ENCODE measurements at places on chromosomes 2 and 18.

- DNase-seq: no peak
These were observed 1.1 kb upstream of the TAF4B start for GRCh38 chr18:26225022-26225693.

- DNase-seq: no peak
These were observed 107.9 kb upstream of the NDUFV2 start for GRCh38 chr18:8994603-8995002.

- no peak for DNase-seq
These were observed 246.1 kb upstream of the ST6GAL2 start for GRCh38 chr2:107132070-107132469.

- peak; percentile 91 for DNase-seq
These were observed 28.4 kb upstream of the PUM2 start for GRCh38 chr2:20378891-20379519.

DNA sequence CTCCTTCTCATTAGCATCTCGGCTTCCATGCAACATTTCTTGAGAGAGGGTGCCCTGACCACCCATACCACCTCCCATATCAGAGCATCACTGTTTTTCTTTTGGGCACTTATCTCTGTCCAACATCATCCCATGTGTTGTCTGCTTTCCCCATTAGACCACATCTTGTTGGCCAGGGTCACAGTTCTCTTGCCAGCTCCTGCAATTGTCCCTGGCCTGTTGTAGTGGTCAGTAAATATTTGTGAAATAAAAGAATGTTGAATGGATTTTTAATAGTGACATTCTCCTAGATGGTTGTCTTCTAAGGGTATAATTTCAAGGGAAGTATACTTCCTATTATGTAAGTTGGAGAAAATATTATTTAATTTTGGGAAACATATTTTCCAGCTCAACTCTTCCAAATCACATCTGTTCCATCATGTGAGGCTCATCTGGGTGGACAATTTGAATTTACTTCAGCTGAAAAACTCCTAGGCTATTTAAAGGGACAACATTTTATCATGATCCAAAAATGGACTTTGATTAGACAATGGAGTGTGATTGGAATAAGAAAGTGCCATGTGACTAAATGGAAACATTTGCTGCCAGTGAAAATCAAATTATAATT, 83.0 kb downstream of the MOGAT1 start:
- DNase-seq: no peak

DNA sequence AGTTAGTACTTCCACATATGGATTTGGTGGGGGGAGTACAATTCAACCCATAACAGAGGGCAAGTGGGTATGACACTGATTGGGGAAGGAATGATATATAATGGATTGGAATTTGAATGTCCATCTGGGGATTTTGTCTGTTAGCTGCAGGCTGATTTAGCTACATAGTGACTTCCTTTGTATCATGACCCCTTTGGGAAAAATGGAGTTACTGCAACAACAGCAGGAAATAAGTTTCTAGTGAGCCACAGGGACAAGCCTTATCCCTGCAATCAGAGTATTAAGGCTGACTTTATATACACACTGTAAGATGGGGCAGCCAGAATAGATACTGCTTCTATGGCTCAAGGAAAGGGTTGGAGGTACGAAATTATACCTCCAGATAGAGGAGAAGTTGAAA, 404.4 kb upstream of the MEIS1 start:
- no peak for DNase-seq

GRCh38 chr2:179021258-179021657, 28.7 kb downstream of the CCDC141 start:
- DNase-seq: no peak

GRCh38 chr18:49911427-49911826, 98.1 kb upstream of the ACAA2 start:
- DNase-seq: peak; percentile 63

DNA sequence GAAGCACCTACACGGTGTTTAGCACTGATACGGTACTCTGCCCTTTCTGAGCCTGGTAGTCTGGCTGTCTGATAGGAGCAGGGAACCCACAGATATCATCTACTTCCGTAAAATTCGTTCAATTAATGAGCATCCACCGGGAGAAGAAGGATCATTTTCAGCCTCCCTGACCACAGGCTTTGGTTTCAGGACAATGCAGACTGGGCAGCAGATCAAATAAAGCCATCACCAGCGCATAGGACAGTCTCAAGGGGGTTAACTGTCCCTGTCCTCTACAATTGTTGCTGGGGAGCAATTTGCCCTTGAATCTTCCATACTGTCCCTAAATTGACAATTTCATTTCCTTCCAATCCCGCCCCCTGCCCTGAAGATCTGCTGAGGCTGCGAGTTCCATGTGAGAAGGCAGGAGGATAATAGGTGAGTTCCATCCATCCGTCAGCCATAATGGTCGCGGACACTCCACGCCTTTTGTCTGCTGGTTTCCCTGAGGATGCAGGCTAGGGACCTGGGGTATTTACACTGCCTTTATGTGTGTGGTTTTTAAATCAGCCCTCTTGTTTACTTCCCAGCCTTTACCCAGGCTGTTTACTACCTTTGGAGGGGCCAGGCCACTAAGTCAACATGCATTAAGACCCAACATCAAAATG, 110.0 kb downstream of the MYCN start:
- no peak for DNase-seq

DNA sequence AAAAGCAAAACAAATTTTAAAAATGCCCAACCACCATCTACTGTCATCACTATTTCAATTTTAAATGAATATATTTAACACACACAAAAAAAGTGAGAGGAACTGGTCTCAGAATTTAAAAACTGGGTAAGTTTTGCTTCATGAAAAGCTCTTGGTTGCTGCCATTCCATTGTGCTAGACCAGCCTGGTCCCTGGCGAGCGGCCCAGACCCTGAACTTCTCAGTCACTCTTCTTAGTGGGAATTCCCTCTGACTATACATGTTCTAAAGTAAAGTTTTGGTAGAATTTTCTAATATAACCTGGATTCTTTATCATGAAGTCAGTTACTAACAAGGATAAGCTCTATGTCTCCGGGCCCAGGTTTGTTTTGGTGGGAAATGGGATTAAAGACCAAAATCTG, 34.8 kb upstream of the TMEM177 start:
- DNase-seq: peak; percentile 85

DNA sequence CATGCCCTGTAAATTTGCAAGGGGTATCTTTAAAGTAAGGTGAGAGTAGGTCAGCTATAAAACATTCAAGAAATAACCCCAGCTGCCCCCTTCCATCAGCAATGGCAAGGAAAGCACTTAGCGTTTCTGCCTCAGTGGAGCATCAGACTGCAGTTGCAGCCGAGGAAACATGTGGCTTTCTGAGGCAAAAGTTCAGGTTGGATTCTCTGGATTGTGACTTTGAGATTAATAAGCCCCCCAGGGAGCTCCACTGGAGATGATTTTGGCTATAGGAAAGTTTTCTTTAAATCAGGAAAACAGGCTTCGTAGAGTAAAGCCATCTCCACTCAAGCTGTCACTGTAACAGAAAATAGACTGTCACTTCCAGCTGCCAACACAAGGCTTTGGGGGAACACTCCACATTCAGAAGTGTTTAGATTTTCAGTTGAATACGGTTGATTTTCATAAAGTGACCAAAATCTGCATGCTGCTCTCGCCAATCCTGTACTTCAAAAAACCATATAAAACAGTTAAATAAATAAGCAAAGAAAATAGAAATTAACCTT, 15.3 kb upstream of the RIT2 start:
- DNase-seq: peak; percentile 4

DNA sequence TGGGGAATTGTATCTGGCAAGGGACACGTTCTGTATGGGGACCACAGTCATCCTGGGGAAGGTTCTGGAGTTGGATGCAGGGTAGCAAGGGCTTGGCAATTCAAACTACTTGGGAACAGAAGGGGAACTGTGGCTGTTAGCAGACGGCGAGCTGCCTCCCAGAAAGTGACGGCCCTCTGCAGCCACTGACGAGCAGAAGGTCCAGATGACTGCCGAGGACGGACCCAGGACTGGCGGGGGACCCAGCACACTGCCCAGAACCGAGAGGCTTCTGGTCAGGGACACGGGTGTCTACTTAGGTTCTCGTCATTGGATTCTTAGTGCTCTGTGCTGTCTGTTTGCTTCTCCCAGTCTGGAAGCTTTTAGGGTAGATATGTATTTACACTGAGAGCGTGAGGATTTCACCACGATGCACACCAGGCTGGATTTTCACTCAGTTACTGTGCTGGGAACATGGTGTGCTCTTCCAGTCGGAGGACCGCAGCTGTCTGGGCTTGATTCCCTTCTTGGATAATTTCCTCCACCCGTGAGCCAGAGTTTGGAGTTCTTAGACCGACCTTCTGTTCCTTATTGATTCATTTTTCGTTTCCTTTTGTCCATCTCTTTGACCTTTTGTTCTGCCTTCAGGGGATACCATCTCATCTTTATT, 13.4 kb downstream of the GPR35 start:
- no peak for DNase-seq

DNA sequence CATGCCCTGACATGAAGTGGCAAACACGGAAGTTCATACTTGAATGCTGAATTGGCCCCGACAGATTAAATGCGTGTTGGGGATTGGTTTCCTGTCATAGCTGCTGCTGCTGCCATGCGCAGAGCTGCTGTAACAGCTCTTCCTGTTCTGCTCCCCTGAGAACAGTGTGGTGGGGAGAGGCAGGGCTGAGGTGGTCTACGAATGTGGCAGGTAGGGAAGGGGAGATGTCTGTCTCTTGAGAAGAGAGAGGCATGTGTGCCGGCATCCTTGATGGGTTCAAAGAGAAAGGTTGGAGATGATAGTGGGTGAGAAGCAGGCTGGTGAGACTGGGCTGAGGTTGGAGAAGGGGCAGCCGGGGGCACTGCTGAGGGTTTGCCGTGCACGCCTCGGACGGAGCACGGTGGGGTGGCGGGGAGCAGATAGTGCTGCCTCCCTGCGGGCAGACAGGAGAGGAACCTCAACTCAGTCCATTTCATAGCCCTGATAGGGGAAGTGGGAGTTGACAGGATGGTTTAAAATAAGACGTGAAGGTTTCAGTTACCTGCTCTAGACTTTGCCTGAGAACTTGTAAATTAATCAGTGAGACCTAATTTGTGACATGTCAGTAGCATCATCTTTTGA, 46.1 kb downstream of the TMEM185B start:
- no peak for DNase-seq

GRCh38 chr2:6945087-6945813, 28.0 kb downstream of the RNF144A start:
- DNase-seq: no peak

DNA sequence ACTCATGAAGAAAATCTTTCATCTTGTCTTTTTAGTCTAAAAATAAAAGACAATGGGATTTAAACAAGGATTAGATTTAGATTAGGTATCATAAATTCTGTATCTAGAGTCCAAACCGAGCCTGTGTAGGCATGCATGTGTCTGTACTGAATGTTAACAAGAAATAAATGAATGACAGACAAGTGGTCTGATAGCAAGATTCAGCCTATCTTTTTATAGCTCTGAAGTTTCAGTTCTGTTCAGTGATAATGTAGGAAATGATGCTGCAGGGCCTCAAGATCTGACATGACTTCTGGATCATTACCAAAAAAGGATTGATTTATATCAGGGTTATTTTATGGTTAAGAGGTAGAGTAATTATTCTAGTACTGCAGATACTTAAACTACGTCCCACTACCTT, 137.0 kb upstream of the ATP5MC3 start:
- no peak for DNase-seq

DNA sequence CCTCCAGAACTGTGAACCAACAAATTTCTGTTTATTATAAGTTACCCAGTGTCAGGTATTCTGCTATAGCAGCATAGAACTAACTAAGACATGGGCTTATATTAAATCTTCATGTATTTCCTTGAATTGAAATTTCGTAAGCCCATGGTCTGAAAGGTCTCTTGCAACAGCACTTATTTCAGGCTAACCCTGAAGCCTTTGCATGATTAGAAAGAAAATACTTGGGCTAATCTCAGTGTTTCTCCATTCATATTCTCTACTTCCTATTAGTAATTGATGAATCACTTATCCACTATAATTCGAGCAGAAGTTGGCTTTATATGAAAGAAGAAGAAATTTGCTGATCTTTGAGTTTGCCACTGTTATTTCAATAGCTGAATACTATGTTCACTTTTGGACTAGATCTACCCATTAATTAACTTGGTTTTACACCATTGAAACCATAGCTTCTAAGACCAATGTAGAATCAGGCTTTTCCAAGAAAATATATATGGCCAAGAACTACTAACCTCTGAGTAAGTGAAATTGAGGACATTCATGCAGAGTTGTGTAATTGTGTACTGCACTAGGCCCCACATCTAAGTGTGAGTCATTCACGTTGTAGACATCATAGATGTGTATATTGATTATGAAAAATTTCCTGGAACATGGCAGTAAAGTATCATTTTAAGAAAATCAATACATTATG, 731.6 kb downstream of the SOCS6 start:
- no peak for DNase-seq

- no peak for DNase-seq
These were observed 26.6 kb downstream of the HK2 start for GRCh38 chr2:74860521-74860920.

- peak; percentile 73 for DNase-seq
These were observed 154.7 kb downstream of the SOX11 start for GRCh38 chr2:5846881-5847280.

- no peak for DNase-seq
These were observed 145.7 kb upstream of the DLX2 start for GRCh38 chr2:172248381-172248780.

- no peak for DNase-seq
These were observed 530.3 kb upstream of the MEX3C start for GRCh38 chr18:51727780-51728179.

- no peak for DNase-seq
These were observed 23.6 kb upstream of the VWA3B start for GRCh38 chr2:98063291-98063854.

GRCh38 chr18:78632111-78632541, 347.5 kb upstream of the SALL3 start:
- DNase-seq: peak; percentile 60

- peak; percentile 47 for DNase-seq
These were observed 102.4 kb downstream of the CACNB4 start for GRCh38 chr2:151996243-151997003.

DNA sequence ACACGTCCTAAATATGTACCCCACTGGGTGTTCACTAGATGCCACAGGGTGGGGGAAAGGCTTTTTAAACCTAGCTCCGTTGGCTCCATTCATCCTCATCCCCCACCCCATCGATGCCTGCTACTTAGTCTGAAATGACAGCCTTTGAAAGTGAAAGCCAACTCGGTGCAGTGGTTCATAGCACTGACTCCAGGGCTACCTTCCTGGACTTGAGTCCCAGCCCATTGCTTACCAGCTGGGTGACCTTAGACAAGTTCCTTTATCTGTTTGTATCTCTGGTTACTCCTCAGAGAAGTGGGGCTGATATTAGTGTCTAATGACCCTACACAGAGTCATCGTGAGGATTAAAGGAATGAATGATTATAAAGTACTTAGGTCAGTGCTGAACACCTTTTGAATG, 24.4 kb downstream of the EHD3 start:
- DNase-seq: no peak

GRCh38 chr2:74429487-74430451, 8.2 kb downstream of the WDR54 start:
- no peak for DNase-seq

Data from astrocyte of the hippocampus (primary cell).